ENCODE measurements at places on chromosomes 11 and 22.

GRCh38 chr22:37278261-37278660 lies 4.0 kb upstream of the CYTH4 start:
- no peak for DNase-seq

DNA sequence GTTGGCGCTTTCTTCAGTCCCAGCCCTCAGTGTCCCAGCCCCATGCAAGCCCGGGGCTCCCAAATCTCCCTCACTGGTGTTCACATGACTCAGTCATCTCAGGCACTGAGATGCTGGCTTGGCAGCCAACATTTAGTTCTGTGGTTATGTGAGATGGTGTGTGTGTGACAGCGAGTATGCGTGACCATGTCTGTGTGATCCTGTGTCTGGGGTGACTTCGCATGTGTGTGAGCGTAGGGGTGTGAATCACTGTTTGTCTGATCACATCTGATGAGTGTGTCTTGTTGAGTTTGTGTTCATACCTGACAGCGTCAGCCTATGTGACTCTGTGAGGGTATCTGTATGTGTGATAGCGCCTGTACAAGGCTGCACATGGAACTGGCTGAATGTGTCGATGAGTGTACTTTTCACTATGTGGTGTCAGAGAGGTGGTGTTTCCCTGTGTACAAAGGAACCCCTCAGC lies 16.2 kb downstream of the CREB3L1 start:
- DNase-seq = no peak

- no peak for DNase-seq
These were observed 537.5 kb downstream of the DLG2 start for GRCh38 chr11:85089654-85090053.

- DNase-seq = no peak
These were observed 1517.5 kb upstream of the TENM4 start for GRCh38 chr11:80958361-80958760.

DNA sequence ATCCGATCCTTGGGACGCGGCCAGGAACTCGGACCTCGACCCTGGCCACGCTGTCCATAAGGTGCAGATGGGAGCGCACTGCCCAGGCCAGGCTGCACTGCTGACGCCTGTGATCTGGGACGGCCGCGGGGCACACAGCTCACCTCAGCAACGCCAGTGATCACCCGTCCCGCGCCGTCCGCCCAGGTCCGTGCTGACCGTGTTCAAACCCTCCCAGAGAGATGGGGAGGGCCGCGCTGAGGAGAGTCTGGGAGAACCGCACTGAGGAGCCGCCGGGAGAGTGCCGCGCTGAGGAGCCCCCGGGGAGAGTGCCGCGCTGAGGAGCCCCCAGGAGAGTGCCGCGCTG lies 636 bp downstream of the KCNQ1OT1 start:
- DNase-seq = no peak
